ENCODE measurements at places on chromosomes 6 and 20.
A peak's percentile ranks its signal among the peaks of the same experiment; 100 is the strongest.

- DNase-seq, result no peak
Observed at GRCh38 chr20:48090314-48090713, 305.0 kb upstream of the SULF2 start.

GRCh38 chr6:41255638-41256246, 27.6 kb downstream of the TREML4 start:
- no peak for DNase-seq

DNA sequence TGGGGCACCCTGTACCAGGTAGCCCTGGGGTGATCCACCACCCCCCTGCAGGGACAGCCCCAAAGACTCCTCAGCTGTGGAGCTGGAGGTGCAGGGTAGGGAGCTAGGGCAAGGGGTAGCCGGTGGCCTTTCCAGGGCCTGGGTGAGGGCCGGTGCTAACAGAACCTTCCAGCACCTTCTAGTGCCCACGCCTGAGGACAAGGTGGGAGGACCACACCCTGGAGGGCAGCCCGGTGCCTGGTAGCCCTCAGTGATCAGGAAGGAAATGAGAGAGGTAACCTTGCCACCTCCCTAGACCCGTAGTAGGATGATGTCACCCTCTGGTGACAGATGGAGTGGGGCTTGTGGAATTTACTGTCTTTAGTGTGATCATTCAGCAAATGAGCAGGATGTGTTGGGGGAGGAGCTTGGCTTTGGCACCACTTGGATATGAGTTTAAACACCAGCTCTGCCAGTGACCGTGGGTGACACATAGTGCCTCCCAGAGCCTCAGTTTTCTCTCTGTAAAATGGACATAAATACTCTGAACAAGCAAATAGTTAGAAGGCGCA, 187.7 kb downstream of the NFATC2 start:
- DNase-seq, result no peak

- no peak for DNase-seq
Observed at GRCh38 chr20:38106461-38106860, 58.6 kb downstream of the TGM2 start.

DNA sequence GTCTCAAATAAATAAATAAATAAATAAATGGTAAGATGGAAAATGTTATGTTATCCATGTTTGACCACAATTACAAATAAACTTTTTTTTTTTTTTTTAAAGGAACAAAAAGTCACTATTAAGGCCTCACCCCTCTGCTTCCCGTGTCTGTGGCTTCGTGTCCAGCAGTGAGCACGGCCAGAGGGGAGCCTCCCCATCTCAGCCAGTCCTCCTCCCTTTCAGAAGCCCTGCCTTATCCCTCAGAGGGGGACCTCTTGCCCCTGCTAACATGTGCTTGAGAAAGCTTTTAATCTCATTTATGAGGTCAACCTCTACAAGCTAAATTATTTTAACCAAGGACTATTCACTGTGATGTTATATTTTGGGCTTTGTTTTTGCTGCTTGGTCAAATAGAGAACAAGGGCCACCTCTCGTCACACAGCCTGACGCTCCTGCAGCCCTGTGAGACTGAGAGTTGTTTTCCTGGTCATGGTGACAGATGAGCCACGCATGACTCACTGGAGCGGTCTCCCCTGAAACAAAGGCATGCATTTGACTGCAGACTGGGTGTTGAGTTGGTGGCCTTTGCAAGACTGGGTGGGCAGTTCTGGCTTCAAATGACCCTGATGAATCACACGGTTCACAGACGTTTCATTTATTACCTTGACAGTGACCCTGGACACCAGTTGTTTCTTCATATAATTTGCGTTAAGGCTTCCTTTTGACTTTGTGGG, 131.8 kb downstream of the TIAM2 start:
- DNase-seq, result no peak

GRCh38 chr20:25984933-25985332, 288.3 kb upstream of the ZNF337 start:
- DNase-seq, result no peak

- DNase-seq, result no peak
Observed at GRCh38 chr6:150747155-150747554, 118.3 kb upstream of the MTHFD1L start.

- DNase-seq, result no peak
Observed at GRCh38 chr20:13418263-13419229, 197.5 kb downstream of the ISM1 start.

DNA sequence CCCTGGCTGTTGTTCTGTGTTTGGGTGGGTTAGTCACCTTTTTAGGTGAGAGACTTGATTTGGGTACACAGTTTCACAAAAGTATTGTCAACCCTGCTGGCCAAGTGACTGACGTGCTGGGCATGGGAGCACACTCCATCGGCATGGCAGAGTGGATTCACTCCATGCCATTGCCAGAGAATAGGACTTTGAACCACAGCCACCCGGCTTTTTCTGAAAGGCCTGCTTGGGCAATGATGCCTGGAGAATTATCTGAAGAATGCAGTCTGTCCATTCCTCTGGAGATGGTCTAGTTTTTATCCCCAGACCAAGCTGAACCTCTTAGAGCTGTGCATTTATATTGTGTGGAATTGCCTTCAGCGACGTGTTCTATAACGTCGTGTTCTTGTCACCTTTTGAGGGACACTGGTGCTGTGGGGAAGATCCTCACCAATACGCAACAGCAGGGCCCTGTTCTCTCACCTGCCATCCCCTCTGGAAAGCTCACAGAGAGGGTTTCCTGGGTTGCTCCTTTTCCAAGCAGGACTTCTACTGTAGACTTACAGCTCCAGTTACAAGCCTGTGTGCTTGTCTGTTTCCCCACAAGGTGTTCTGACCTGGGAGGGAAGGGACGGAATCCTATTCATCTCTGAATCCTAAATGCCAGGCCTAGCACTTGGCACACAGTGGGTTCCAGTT, 183.4 kb upstream of the AKAP12 start:
- DNase-seq, result no peak

- DNase-seq, result no peak
Observed at GRCh38 chr6:161493576-161494118, 219.8 kb upstream of the AGPAT4 start.

- DNase-seq, result no peak
Observed at GRCh38 chr20:55596431-55596830, 408.9 kb downstream of the CBLN4 start.

DNA sequence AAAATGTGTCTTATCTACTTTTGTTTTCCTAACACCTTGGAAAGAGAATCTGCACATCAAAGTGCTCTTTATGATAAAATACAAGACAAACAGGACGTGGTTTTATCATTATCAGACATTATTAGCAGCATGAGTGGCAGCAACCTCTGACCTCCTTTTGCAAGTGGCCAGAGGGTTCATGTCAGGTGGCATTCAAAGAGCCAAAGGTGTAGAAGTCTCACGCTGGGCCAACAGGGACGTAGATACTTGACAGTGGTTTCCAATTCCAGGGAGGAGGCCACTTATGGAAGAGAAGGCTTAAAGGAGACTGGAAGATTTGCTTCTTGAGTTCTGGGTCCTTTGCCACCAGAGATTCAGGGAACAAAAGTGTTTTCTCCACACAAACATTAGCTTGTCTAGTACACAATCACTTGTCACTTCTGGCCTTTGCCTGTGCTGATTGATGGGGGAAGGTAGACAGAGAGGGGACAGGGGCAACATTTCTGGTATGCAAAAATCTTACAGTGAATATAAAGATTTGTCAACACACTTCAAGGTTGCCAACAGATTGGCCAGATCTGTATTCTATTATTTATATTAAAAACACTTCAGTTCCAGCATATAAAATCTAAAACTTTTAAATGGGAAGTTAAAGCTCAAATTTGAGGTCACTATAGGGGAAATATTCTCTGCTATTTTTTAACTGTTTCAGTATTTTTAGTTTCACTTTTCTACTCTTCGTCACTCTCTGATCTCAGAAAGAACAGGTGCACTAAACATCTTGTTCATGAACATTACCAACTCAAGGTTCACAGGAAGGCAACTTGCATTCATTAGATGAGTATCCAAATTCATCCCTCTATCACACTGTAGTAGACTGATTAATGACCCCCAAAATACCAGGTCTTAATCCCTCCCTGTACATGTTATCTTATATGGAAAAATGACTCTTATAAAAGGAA, 52.1 kb upstream of the FBXO30 start:
- no peak for DNase-seq

- DNase-seq, result peak; percentile 19
Observed at GRCh38 chr6:15247500-15248450, 1.9 kb downstream of the JARID2 start.

GRCh38 chr6:118080547-118080946, 173.5 kb downstream of the SLC35F1 start:
- DNase-seq, result no peak

- no peak for DNase-seq
Observed at GRCh38 chr6:19669206-19669605, 168.0 kb upstream of the ID4 start.

DNA sequence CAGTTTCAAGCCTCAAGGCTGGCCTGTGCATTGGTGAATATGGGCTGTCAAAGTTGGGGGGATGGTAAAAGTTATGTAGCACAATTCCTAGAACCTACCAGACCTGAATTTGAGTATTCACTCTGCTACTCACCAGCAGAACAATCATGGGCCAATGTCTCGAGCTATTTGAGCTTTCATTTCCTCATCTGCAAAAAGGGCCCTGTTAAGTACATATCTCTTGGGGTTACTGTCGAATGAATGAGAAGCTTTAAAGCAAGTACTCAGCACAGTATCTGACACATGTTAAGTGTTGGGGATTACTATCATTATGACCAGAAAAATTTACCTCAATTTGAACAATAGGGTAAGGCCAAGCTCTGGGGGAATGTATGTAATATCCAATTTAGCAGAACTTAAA, 13.5 kb upstream of the ENPP4 start:
- DNase-seq, result no peak

DNA sequence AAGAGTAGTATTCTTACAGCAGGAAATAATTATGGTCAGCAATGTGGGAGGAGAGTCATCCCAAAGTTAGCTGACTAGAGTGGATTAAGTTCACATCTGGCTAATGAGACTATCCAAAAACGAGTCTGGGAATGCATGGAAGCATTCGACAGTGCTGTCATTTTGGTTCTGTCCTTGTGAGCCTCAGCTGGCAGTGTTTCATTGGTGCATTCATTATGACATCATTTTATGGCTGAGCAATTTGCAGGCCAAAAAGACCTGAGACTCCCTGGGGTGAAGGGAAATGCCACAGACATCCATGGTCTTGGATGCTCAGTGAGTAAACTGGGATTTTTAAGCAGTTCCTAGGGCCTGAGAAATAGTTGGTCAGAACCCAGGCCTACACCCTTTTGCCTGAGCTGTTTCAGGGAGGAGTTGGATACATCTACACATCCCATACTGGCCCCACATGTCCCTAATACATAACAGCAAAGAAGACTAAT, 196.4 kb upstream of the CCN2 start:
- no peak for DNase-seq

DNA sequence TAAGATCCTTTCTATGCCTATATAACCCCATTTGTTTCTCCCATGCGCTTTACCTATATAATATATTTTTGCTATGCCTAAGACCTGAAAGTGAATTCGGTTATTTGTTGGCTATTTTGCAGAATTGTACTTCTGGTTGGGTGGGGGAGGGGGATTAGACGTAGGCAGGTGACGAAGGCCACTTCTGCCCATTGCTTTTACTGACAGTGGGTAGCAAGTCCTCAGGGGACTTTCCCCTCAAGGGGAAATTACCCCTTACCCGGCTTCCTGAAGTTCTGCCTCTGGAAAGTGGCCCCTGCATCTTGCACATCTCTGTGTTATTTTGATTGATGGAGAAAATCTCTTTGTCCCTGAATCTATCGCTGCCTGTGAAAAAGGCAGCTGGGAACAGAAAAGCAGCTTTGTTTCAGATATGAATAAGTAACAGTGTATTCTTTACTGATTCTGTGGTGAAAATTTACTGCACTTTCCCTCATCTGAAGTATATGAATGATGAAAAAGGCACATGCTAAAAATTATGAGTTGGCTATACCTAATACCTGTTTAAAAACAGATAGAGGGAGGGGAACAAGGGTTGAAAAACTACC, 133.9 kb downstream of the UTRN start:
- no peak for DNase-seq

GRCh38 chr6:111918825-111919224, 45.6 kb upstream of the FYN start:
- no peak for DNase-seq

GRCh38 chr6:142851601-142852000, 93.4 kb downstream of the HIVEP2 start:
- DNase-seq, result no peak

- DNase-seq, result no peak
Observed at GRCh38 chr20:64070244-64070993, 7.4 kb downstream of the TCEA2 start.

DNA sequence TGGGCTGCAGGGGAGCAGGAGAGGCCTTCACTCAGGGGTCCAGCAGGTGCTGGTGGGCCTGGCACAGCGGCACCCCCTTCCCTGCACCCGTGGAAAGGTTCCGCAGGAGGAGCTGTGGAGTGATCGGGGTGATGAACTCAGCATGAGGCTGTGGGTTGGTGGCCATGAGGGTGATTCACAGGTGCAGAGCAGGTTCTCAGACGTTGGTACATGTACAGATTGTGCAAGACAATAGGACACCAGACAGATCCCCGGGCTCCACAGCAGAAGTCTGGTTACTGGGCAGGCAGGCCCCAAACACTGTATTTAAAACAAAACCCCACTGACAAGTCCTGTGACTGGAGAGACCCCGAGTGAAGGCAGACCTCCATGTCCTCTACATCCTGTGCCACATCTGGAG, 151.6 kb upstream of the CDH4 start:
- DNase-seq, result no peak

DNA sequence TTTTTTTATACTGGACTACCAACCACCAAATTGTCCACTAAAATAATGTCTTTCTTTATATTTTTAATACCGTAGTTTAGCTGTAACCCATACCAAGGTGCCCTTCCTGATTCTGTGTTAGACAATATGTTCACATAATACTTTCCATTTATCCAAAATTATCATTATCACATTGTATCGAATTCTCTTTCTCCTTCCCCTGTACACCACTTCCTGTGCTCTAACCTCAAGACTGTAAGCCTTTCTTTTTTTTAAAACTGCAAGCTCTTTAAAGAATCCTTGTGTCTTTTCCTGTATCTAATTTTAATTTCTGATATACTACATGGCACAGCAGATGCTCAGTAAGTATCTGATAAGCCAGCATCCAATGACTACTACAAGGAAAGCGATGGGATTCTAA, 917.5 kb downstream of the EYS start:
- DNase-seq, result no peak

DNA sequence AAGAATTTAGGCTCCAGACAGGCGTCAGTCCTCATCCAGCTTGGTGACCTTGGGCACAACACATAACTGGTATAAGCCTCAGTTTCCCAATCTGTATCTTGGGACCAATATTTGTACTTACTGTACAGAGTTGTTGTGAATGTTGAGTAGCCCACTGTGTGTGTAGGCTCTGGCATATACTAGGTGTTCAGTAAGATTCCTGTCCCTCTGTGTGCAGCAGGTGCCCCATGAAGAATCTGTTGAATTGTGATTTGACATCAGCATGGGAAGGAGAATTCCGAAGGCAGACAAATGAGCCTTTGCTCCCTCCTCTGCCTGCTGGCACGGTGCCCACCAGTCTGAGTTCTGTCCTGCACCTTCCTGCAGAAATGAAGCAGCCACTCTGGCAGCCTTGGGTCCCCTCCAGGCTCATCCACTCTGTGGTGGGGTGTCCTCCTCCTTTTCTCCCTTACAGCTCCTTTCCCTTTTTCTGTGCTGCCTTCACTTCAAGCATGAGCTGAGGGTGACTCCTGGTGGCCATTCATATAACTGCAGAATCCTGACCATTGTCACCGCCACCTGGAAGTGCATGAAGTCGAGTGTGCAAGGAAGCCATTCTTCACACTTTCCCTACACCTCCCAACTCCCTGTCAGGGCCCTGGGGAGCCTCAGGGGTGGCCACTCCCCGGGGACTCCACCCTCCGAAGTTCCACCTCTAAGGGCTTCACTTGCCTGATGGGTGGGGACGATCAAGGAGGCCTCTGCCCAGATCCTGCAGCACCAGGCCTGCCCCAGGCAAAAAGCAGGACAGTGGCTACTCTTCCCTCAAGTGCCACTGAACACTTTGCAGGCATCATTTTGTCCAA, 48.2 kb downstream of the MRPL14 start:
- no peak for DNase-seq
